ENCODE measurements at places on chromosomes 7 and 10.

DNA sequence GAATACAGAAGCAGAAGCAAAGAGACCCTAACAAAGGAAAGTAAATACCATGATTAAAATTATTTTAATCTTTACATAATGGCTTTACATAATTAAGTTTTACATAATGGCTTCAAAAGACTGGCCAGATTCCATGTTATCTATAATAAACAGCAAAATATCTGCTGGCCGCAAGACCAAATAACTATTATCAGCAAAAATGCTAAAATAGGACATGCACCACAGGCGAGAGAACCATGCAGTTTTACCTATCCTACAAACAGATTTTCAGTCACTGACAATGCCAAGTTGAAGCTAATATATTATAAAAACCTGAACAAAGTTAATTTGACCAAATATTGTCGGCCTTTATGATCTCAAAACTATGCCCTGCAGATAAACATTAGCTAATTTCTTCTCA lies 34.2 kb upstream of the ANLN start:
- DNase-seq = no peak

GRCh38 chr10:86389441-86390193 lies 23.0 kb upstream of the GRID1 start:
- DNase-seq = no peak

DNA sequence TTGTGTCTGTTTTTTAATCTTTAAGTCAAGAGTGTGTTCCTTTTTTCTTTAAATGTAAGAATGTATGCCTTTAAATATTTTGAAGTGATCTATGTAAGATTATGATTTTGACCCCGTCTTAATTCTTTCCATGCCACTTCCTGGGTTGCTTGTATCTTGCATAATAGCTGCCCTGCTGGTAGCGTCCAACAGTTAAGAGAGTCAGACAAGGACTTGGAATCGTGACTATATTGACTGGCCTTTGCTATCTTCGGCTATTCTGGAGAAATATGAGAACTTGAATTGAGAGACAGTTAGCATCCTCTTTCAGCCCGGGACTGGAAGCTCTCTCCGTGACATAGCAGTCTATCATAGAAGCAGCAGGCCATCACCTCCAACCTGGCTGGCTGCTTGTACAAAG lies 13.0 kb downstream of the NRP1 start:
- no peak for DNase-seq

- no peak for DNase-seq
These were observed 15.3 kb upstream of the RSU1 start for GRCh38 chr10:16832351-16833080.

GRCh38 chr10:120420421-120420820 lies 36.6 kb upstream of the PLPP4 start:
- DNase-seq = no peak

GRCh38 chr10:99172128-99172738 lies 63.4 kb downstream of the HPSE2 start:
- peak; percentile 45 for DNase-seq

DNA sequence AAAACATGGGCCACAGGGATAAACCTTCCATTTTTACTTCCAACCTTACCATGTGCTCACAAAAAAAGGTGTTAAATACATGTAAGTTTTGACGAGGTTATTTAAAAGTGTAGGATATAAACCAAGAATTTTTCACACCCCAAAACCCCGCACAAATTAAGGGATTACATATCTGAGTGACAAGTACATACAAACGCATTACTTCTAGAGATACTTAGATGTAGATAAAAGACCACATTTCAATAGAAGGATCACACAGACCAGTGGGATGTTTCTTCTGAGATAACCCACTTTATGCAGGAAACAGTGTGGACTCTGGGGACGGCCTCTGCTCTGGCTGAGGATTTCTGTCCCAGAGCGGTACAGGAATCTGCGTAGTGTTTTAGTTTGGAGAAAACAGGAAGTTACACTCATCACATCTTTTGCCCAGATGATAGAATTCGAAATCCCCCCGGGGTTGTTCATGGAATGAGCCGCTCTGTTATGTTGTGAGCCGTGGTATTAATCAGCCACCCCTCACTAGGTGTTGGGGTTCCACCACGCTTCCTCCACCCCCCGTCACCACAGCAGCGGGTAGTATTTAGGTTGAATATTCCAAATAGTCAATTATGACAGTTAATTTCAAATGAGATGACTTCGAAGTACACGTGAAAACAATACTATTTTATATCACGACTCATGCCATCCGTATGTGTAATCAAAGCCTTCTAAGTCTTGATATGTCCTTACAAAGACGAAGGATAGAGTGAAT lies 1.3 kb upstream of the CUL1 start:
- DNase-seq = no peak

DNA sequence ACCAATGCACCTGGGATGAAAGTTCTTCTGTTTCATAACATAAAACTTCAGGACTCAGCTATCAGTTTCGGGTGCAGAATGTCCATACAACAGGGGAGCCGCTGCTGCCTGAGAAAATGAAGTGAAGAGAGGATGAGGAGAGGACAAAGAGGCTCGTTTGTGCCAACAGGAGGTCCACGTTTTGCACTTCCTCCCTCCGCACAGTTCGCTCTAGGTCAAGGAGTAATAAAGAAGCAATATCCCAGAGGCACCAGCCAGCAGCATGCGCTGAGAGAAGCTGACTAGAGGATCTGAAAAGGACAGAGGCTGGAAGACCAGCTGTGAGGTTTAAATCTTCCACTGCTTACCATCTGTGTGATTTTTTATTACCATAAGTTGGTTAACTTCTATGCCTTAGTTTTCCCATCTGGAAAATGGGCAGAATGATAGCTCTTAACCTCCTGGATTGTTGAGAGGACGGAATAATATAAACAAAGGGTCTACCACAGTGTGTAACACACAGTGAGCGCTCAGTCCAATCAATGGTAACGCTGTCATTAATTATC lies 709 bp downstream of the GPAM start:
- no peak for DNase-seq

GRCh38 chr10:16905320-16905719 lies 88.1 kb upstream of the RSU1 start:
- no peak for DNase-seq

- no peak for DNase-seq
These were observed 328.7 kb downstream of the CXCL12 start for GRCh38 chr10:44056206-44056605.

DNA sequence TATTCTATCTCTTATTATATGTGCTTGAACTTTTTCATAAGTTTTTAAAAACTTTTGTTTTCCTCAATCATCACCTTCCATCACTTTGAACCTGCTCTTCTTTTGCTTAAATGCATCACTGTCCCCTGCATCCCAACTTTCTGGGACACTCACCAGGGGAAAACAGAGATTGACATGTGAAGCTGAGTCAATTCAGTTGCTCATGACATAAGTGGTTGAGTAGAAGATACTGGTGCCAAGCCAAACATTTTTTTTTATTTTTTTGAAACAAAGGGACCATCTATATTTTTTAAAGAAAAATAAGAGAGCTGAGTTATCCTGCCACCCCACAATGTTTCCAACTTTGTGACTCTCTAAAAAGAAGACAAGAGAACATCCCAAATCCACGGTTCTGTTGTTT lies 61.8 kb upstream of the AHR start:
- no peak for DNase-seq

DNA sequence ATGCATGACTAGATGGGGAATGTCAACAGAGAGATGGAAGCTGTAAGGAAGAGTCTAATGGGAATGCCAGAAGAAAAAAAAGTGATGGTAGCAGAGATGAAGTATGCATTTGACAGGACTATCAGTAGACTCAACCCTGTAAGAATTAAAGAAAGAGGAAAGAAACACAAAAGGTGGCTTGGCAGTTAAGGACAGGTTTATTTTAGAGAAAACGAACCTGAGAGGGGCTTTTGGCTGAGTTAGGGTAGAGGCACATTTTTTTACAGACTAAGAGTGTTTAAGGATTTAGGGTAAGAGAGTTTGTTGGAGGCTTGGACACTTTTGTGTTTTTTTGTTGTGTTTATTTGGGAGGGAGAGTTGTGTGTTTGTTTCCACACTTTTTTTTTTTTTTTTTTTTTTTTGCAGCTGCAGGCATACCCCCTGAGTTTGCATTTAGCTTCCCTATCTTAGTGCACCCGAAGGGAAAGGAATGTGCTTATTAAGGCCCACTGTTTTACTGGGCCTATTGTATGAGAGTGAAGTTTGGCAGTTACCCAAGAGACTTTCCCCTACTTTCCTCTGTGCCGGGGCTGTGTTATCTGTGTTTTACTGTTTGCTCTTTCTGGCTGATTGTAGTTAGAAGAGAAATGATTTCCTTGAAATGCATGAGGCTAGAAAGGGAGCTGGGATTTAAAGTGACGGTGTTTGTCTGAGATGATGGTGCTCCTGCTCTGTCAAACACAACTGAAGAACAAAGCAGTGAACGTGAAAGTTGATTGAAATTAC lies 32.0 kb downstream of the NPVF start:
- no peak for DNase-seq

DNA sequence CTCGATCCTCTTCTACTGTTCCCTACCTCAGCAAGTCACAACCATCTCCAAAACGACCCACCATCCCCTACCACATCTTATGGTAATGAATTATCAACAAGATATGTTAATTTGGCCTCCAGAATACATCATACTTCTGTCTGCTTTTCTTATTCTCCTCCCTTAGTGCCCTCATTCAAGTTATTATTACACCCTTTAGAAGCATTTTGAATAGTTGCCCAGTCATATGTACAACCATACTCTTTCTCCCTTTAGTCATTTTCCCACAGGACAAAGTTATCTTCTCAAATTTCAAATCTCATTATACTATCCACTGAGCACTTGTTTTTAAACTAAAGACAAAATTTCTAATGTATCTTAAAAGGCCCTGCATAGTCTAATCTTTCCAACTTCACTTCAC lies 71.0 kb downstream of the GNAT3 start:
- no peak for DNase-seq

GRCh38 chr7:112410092-112410491 lies 40.2 kb upstream of the IFRD1 start:
- DNase-seq = no peak

DNA sequence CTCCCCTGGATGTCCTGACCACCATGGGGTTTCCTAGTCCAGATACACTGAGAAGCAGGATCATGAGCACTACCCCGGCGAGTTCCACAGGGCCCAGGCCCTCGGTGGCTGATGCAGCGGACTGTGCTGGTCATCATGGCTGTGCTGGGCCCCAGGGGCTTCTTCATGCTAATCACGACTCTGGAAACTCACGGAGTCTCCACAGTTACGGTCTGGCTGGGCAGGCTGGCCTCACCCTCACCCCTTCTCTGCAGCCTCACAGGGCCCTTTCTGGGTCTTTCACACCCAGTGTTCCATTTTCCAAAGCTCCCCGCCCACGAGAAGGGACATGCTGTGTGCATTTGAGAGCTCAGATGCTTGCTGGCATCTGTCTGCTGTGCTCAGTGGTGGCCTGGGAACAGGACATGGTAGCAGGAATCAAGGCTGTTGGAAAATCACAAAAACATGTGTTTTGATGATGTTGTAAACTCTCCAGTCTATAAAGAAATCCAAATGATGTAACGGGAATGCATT lies 119.0 kb downstream of the PTPN20 start:
- DNase-seq = no peak

Measured in NCI-H1694 (cell line).